ENCODE measurements at places on chromosomes 16 and 17.

DNA sequence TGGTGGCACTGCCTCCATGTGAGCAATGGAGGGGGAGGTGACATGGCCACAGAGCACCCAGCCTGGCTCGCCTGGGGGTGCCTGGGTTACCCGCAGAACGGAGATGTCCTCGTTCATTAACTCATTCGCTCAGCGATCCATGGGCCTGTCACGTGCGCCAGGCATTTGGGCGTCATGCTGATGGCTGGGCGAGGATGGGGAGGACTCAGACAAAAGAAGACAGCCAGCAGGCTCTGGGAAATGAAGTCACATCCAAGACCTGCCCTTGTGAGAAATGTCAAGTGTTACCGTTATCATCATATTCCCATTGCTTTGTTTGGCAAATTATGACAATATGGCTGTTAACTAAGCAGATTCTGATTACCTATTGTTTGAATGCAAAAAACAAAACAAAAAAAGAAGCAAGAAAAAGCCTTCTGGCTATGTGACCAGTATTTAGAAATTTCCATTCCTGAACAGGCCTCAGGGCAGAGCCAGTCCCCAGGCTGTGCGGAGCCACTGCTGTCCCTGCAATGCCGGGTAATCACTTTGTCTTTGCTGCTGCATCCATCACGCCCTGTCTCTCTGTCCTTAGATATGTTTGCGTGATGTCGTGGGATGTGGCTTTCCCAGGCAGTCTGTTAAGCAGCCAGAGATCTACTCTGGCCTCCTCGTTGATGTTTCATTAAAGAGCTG is 57.9 kb downstream of the CMIP start:
- DNase-seq = no peak

GRCh38 chr17:67511012-67511411 is 133.9 kb downstream of the PITPNC1 start:
- no peak for DNase-seq

- no peak for DNase-seq
Observed at GRCh38 chr17:11690681-11691080, 92.4 kb downstream of the DNAH9 start.

- DNase-seq = no peak
Observed at GRCh38 chr16:80594756-80595155, 54.0 kb downstream of the DYNLRB2 start.

- no peak for DNase-seq
Observed at GRCh38 chr17:37674511-37674910, 31.3 kb upstream of the DDX52 start.

- no peak for DNase-seq
Observed at GRCh38 chr16:89200850-89201411, 594 bp upstream of the SLC22A31 start.

DNA sequence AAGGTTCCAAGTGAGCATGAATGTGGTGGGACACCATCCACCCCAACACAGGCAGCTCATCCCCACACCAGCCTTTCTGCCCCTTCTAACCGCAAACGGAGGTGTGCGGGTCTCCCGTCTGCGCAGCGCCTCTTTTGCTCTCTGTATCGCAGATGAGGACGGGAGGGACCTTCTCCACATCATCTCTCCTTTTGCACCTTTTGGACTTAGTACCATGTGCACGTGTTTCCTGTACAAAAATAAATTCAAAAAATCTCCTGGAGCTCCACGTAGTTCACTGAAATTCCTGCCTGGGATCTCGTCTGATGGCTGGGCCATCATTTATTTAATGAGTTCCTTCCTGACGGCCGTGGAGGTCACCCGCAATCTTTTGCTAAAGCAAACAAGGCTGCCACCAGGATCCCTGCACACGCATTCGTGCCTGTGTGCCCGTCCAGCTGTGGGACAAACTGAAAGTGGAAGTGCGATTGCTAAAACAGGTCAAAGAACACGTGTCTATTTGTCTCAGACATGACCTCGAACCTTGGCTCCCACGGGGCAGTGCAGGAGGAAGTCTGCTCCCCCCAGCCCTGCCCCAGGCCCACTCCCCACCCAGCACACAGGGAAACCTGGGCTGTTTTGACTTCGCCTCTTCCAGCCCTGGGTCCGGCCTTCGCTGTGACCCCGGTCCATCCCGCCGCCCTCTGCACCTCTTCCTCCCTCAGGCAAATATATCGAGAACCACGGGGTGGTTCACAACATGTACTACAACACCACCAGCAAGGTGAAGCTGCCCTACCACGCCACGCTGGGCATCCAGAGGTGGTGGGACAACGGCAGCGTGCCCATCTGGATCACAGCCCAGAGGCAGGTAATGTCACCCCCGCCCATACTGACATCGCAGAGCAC is 2.3 kb downstream of the ENPP7 start:
- DNase-seq = no peak

DNA sequence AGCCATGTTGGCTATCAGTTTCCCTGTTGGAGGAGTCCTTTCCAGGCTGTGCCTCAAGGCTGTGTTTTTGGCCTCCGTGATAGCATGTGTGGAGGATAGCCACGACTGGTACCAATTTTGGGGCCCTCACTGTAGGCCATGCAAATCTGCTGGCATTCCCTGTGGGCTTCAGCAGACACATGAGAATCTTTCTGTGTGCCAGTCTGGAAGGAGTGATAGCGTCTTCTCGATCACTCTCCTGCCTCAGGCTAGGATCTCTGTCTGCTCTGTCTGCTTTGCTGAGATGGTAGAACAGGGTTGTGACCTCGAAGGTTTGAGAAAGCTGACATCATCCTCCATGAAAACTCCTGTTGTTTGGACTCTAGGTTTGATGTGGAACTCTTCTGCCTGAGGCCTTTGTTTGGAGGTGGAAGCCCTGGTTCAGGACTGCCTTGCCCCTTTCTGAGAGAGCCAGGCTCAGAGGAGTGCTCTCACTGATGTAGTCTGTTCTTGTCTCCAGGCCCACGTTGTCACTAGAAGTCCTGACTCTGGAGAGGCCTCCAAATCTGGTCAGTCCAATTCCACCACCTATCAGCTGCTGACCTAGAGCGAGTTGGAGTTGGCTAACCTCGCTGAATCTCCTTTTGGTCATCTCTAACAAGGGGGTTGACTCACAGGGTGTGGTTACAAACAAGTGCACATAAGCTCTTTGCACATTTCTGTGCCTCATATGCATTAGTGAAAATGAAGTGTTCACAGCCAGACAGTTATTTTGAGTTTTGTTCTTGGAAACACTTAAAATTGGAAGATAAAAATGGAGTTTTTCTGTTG is 12.1 kb upstream of the EDC4 start:
- DNase-seq = no peak

DNA sequence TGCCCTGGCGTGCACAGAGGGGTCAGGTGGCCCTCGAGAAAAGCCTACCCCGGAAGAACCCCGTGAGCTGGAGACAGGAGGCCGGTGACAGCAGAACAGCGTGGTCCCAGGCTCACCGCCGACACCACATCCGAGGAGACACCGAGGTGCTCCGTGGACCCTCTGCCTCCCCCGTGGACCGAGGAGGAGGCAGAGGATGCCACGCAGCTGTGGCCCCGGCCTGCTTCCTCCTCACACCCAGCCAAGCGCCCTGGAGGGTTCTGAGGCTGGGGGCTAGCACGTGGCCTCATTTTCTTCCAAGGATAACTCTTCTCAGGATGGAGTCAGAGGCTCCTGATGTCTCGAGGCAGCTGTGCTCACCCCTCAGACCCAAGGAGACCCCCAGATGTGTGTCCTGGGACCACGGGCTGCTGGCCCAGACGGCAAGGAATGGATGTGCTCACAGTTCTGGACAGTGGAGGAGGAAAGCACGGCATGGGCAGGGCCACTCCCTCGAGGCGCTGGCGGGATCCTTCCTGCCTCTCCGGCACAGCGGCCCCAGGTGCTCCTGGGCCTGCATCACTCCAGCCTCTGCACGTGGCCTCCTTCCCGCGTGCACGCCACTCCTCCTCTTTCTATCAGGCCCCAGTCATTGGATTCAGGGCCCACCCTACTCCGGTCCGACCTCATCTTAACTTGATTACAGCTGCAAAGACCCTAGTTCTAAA is 4.4 kb upstream of the PVALEF start:
- DNase-seq = no peak

DNA sequence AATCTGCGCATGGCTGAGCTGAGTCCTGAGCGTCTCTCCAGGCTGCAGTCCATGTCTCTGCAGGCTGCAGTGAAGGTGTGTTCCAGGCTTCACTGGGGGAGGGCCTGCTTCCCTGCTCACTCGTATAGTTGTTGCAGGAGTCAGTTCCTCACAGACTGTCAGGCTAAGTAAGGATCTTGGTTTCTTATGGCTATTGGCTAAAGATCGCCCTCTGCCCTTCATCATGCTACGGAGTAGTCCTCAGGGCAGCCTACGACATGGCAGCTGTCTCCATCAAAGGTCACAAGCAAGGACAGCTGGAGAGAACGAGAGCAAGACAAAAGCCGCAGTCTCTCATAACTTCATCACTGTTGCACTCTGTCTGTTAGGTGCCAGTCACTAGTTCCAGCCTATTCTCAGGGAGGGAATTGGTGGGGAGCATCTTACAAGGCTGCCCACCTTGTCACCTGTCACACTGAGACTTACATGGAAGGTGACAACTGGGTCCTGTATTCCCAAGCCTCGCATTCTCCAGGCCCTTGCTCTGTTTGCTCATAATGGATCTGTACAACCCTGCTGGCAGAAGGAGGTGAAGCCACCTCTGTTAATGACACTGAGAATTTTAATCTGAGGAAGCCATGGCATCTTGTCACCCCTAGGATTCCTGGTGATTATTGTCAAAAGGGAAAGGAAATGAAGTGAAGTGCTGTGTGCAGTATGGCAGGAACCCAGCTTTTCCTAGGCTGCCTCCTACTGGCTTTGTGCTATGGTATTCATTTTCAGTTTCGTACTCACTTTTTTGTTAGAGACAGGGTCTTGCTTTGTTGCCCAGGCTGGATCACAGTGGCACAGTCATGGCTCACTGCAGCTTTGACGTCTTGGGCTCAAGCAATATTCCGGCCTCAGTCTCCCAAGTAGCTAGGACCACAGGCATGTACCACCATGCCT is 43.4 kb downstream of the MFSD11 start:
- no peak for DNase-seq

DNA sequence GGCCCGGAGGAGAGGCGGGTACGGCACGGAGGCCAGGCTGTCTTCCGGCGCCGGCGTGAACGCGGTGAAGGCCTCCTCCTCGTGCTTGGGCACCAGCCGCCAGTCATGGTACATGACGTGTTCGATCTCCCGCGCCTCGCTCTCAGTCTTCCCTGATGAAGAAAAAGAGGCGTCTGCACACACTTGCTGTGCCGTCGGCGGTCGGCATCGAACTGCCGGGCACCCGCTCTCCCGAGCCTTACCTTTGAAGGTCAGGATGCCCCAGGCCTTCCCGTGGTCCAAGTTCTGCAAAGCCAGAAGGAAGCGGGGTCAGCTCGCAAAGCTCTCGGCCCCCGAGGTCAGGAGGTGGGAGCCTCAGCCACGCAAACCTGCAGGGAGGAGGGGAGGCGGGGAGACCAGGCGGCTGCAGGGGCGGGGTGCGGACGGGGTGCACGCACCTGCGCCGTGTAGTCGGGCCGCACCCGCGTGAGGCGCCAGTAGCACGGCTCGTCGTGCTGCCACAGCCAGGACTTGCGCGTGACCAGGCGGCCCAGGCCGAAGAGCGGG is at the start of gene EME2:
TSS of gene EME2 (plus strand) at position 449 of the 546 bp plus-strand sequence. CDS start 418 bp downstream, outside the sequence.
- DNase-seq = peak; percentile 23

DNA sequence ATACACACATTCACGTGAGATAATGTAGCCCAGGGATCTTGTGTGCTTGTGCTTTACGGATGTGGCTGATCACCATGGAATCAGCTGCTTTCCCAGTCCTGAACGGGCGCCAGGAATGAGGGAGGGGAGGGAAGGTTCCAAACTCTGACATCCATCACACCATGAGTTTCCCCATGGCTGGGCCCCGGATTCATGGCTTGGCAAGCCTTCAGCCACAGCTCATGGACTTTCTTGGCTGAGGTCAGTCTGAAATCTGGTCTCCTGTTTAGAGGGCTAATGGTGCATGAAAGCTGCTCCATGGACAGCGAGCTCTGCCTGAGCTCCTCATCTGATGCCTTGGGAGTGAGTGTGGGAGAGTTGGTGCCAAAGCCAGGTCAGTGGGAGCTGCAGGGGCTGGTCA is 767.6 kb upstream of the EEF2KMT start:
- DNase-seq = no peak

DNA sequence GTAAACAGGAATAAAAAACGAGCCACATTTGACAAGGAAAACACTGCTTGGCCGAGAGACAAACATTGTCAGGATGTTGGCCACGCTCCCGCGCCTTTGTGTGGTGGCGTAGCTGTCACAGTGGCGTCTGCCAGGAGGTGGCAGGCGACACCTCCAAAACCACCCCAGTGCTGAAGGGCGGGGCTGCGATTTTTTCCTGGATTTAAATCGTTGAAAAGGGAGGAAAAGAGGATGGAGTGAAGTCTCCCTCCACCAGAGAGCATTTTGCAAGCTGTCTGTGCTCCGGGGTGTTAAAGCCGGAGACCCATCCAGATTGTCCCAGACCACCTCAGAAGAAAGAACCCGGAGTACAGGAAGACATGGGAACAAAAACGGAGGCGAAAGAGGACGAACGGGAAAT is 12.7 kb downstream of the MRM3 start:
- peak; percentile 44 for DNase-seq

GRCh38 chr17:16406742-16407674 is 8.4 kb upstream of the TRPV2 start:
- DNase-seq = peak; percentile 36

All from NCI-H2227 treated with DMSO at 0.1 percent for 48 hours (cell line).